ENCODE measurements at places on chromosomes 11 and 22.

GRCh38 chr11:106156290-106156937 is 79.0 kb downstream of the AASDHPPT start:
- no peak overlapping the region for H3K27ac ChIP-seq
- no peak overlapping the region for H3K4me3 ChIP-seq
- DNase-seq, result no peak

DNA sequence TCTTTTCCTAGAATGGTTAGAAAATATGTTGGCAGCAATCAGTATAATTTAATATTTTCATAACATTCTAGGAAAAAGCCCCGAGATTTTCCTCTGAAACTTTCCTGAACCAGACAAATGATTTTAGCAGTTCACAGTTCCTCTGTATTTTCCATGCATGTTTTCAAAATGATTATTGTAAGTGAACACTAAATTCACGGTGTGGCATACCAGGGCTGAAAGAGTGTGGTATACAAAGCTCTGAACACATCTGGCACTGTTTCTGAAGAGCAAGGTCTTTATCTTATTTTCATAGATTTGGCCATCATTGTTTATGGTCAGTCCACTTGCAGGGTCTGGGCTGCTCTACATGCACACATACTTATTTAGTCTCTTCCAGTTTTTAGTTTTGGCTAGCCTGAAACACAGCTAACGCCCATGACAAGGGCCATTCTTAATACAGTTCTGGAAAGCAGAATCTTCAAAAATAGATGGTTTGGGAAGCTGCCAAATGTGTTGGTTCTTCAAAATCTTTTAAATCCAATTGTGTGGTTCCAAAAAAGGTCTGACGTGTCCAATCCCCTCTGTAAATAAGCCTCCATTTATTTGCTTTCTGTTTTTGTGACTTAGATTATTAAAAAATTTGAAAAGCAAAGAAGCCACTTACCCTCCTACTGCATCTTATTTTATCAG is 7.9 kb upstream of the GAB2 start:
- no peak for DNase-seq
- H3K27ac ChIP-seq, result peak overlapping the region; percentile 54
- no peaks in the 10 kb centered on the region for H3K36me3 ChIP-seq
- no peak overlapping the region for H3K4me3 ChIP-seq

DNA sequence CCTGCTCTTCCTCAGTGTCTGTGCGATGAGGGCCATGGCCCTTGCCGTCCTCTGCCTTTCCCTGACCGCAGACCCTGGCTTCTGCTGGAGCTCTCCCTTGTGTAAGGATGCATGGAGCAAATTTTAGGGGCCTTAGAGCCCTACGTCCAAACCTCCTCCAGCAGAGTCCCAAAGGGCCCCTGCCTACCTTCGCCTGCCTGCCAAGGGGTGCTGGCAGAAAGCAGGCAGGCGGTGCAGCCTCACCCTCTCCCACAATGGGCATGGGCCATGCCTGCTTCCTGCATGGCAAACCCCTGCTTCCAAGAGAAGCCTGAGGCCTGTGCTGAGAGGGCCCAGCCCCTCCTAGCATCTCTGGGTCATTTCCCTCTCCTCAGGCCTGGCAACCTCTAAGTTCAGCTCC is 71.3 kb upstream of the FGF3 start:
- no peaks in the 10 kb centered on the region for H3K4me1 ChIP-seq
- H3K27ac ChIP-seq, result no peak overlapping the region
- H3K36me3 ChIP-seq, result no peaks in the 10 kb centered on the region
- H3K4me3 ChIP-seq, result no peak overlapping the region
- DNase-seq, result no peak

DNA sequence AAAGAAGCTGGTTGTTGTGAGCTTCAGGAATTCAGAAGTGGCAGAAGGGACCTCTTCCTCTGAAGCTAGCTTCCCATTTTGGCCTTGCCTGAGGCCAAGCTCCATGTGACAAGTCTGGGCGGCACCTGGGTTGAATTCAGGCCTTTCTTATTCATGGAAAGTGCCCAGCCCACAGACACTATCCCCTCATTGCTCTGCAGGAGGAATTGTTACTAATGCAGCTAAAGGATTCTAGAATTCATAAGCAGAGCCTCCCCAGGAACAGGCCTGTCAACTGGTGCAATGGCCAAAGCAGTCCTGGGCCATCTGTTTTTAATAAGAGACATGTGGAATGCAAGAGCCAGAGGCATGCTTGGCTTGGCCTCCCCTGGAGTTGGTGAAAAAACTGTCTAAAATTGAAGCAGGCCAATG is 71.4 kb downstream of the SLC1A2 start:
- H3K27ac ChIP-seq, result no peak overlapping the region
- no peaks in the 10 kb centered on the region for H3K36me3 ChIP-seq
- H3K27me3 ChIP-seq, result no peaks in the 10 kb centered on the region
- peaks cover 6% of the 10 kb centered on the region for H3K4me1 ChIP-seq
- DNase-seq, result no peak

- peak overlapping the region; percentile 59 for H3K27ac ChIP-seq
- DNase-seq, result peak; percentile 77
- H3K4me3 ChIP-seq, result no peak overlapping the region
- H3K27me3 ChIP-seq, result no peaks in the 10 kb centered on the region
Observed at GRCh38 chr11:58024601-58025091, 965 bp downstream of the OR9Q1 start.

- H3K36me3 ChIP-seq, result no peaks in the 10 kb centered on the region
- H3K4me3 ChIP-seq, result peak overlapping the region; percentile 94
- H3K4me1 ChIP-seq, result peaks cover 34% of the 10 kb centered on the region
- H3K27ac ChIP-seq, result peak overlapping the region; percentile 100
Observed at GRCh38 chr11:33258631-33259205, 1.5 kb downstream of the HIPK3 start.

- H3K36me3 ChIP-seq, result no peaks in the 10 kb centered on the region
- no peaks in the 10 kb centered on the region for H3K27me3 ChIP-seq
- no peak overlapping the region for H3K4me3 ChIP-seq
- DNase-seq, result peak; percentile 70
- no peaks in the 10 kb centered on the region for H3K4me1 ChIP-seq
Observed at GRCh38 chr11:79400717-79401330, 40.0 kb downstream of the TENM4 start.

GRCh38 chr11:120525261-120526171 is 14.0 kb downstream of the GRIK4 start:
- no peak overlapping the region for H3K27ac ChIP-seq
- H3K36me3 ChIP-seq, result no peaks in the 10 kb centered on the region
- no peak for DNase-seq
- no peaks in the 10 kb centered on the region for H3K27me3 ChIP-seq
- no peaks in the 10 kb centered on the region for H3K4me1 ChIP-seq

DNA sequence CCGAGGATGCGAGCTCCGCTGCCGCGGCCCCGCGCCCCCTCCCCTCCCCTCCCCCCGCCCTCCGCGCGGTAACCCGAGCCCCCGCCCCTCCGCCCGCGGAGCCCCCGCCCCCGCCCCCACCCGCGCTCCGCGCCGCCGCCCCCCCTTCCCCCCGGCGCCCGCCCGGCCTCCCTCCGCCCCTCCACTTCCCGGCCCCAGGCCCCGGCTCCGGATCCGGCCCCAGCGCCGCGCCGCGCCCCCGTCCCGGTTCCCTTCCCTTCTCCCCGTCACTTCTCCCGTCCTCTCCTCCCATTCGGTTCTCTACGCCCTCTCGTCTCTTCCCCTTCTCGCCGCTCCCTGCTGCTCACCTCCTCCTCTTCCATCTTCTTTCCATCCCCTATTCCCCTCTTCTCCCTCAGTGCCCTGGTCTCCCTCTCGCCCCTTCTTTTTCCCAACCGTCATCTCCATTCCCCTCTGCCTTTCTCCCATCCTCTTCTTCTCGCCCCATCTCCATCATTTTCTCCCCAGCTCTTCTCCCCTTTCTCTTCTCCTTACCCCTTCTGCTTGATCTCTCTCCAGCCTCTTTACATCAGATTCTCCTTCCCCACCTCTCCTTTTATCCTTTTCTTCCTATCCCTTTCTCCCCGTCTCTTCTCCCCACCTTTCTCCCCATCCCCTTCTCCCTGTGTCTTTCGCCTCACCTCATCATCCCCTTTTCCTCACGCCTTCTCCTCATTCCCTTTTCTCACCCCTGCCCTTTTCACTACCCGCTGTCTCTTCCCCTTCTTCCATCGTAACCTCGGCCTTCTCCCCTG is at the start of gene DCHS1:
Gene DCHS1 (minus strand): TSS at position 20 of the 794 bp plus-strand sequence. CDS start 14,196 bp downstream, outside the sequence.
- H3K27me3 ChIP-seq, result no peaks in the 10 kb centered on the region
- peak within 1 kb of the TSS; percentile 83 for H3K27ac ChIP-seq
- H3K36me3 ChIP-seq, result no peaks in the 10 kb centered on the region
- DNase-seq, result no peak

DNA sequence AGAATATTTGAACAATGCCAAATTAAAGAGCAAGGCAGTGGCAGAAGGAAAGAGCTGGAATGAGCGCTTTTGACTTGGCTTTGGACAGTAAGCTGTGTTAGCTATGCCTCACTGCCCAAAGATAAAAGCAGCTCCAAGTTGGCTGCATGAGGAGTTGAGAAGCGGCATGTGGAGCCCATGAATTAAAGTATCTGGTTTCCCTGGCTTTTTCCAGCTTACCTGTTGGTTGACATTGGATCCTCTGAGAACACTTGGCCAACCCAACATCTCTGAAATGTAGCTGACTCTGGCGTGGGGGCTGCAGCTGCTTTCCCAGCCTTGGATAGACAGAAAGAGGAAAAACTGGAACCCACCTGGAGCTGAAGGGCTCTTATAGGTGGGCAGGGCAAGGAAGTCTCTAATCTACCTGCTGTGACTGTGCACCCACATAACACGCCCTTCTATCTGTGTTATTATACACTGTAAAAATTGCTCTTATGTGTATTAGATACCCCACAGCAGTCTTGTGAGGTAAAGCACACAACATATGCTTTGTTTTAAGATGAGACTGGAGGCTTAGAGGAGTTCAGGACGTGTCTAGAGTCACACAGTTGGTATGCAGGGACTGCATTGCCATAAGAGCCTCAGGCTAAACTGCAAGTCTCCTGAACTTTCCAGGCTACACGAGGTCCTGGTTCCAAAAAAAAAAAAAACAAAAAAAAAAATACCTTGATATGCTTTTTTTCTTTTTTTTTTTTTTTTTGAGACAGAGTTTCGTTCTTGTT is 5.8 kb downstream of the UBASH3B start:
- no peaks in the 10 kb centered on the region for H3K36me3 ChIP-seq
- H3K27me3 ChIP-seq, result no peaks in the 10 kb centered on the region
- peaks cover 6% of the 10 kb centered on the region for H3K4me1 ChIP-seq
- no peak for DNase-seq
- no peak overlapping the region for H3K27ac ChIP-seq

DNA sequence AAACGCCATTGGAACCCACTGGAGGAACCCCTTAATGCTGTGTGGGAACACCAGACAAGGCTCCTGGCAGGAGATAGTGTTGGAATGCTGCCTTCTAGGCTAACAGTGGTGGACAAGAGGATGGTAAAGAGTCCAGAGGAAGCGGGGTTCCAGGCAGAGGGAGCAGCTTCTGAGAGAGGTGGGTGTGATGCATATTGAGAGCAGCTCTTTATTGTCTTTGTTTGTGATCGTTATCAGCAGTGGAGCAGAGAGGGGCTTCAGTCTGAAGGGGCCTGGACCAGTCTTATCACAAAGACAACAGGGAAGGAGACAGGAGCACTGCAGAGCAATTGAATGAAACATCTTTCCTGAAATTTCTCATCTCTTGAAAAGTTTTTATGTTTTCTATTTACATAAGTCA is 106.8 kb upstream of the PLET1 start:
- H3K27me3 ChIP-seq, result no peaks in the 10 kb centered on the region
- no peaks in the 10 kb centered on the region for H3K4me1 ChIP-seq
- H3K36me3 ChIP-seq, result peaks cover 9% of the 10 kb centered on the region
- no peak for DNase-seq

DNA sequence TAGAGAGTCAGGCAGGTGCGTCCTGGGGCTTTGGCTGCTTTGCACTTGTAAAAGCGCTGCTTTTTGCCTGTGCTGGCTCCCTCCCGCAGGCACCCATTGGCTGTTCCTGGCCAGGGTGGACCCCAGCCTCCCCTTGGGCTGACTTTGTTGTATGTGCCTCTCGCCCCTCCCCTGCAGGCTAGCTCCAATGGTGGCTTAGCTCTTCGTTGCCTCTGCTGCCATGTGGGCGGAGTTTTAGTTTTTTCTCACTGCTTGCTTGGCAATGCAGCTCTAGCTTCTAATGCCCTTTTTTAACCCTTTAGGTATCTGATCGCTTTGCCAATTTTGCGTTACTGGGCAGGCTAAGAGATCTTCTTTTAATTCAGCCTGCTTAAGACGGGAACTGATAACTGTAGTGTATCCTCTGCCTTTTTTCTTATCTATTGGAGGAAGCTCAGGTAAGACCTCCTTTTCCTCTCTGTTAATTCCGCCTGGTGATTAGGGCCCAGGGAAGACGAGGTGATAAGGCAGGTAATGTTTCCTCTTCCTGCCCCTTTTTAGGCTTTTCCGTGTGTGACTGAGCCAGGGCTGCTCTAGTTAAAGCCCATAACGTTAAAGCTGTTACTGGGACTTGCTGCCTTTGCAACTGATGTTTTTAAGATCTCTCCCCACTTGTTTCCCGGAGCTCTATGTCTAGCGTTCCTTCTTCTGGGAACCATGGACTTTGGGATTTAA is 11.7 kb upstream of the GLYATL1 start:
- DNase-seq, result no peak
- no peak overlapping the region for H3K4me3 ChIP-seq
- no peaks in the 10 kb centered on the region for H3K27me3 ChIP-seq
- H3K4me1 ChIP-seq, result no peaks in the 10 kb centered on the region
- no peak overlapping the region for H3K27ac ChIP-seq

DNA sequence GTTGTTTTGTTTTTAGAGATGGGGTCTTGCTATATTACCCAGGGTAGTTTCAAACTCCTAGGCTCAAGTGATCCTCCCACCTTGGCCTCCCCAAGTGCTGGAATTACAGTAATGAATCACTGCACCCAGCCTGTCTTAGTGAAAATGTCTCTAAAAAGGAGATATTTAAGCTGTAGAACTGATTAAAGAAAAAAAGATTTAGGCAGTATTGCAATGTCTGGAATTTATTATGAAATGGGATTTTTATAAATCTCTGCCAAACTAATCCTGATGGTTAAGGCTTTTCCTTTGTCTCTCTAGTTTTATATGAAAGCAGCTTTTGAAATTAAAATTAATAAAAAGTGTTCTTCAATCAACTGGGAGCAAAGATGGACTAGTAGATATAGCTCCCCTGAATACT is 2.1 kb downstream of the PLAAT3 start:
- H3K36me3 ChIP-seq, result no peaks in the 10 kb centered on the region
- H3K27me3 ChIP-seq, result no peaks in the 10 kb centered on the region
- peak overlapping the region; percentile 66 for H3K4me3 ChIP-seq
- H3K4me1 ChIP-seq, result no peaks in the 10 kb centered on the region
- no peak for DNase-seq
- peak overlapping the region; percentile 17 for H3K27ac ChIP-seq

GRCh38 chr22:30245985-30246813 is at the start of gene LIF:
Gene LIF, minus strand, starts transcription at chr22:30246759. Its CDS starts 64 bp downstream, at chr22:30246695.
- H3K36me3 ChIP-seq, result no peaks in the 10 kb centered on the region
- peaks cover 3% of the 10 kb centered on the region for H3K27me3 ChIP-seq
- no peaks in the 10 kb centered on the region for H3K4me1 ChIP-seq
- H3K27ac ChIP-seq, result no peak within 1 kb of the TSS

GRCh38 chr11:117696540-117696939 is 100.5 kb downstream of the DSCAML1 start:
- H3K4me3 ChIP-seq, result no peak overlapping the region
- no peaks in the 10 kb centered on the region for H3K4me1 ChIP-seq
- H3K27me3 ChIP-seq, result no peaks in the 10 kb centered on the region
- no peak overlapping the region for H3K27ac ChIP-seq
- no peak for DNase-seq
- no peaks in the 10 kb centered on the region for H3K36me3 ChIP-seq
